Cerebellar nuclear complex (tissue), 1 donor: ENCODE measurements at places on chromosomes 2 and 18.
A peak's percentile ranks its signal among the peaks of the same experiment; 100 is the strongest.

- DNase-seq, result no peak
Measured at GRCh38 chr2:60067006-60067405, 486.4 kb downstream of the BCL11A start.

GRCh38 chr2:237276716-237277490 lies 137.1 kb downstream of the COL6A3 start:
- DNase-seq, result no peak

GRCh38 chr2:85704038-85704437 lies 9.9 kb downstream of the GNLY start:
- DNase-seq, result no peak

GRCh38 chr2:165634855-165635254 lies 159.2 kb downstream of the GALNT3 start:
- DNase-seq, result peak; percentile 17

DNA sequence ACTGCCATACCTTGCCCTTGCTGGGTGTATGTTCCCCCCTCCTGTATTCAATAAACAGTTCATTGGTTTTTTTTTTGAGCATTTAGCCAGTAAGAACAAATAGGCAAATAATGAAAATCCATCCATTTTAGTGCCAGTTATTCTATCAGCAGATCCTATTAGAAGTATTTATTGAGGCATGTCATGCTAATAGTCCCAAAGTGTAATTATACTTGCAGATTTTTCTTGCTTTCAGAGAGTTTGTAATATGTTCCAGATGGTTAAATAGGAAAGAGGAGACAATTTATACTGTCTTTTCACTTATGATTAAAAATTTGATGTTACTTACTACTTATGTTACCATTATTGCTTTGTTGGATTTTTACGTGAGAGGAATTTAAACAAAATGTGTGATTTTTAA lies 127.6 kb downstream of the NCOA1 start:
- DNase-seq, result no peak

- DNase-seq, result no peak
Measured at GRCh38 chr2:50513724-50514123, 518.2 kb downstream of the NRXN1 start.

DNA sequence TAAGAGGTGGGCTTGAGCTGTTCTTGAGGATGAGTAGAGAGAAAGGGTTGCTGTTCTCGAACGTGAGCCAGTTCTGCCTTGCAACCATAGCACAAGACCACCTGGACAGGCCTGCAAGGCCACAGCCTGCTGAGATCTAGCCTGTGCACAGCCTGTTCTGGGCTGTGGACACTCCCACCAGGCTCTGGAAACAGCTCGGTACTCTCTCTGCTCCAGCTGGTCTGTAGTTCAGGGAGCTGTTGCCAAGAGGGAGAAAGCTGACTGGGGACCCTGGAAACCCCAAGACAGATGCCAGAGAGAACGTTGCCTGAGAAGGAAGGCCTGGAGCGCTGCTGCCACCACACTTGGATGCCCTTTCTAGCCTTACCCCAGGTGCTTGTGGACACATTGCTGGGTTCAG lies 69.8 kb downstream of the CTIF start:
- DNase-seq, result no peak

DNA sequence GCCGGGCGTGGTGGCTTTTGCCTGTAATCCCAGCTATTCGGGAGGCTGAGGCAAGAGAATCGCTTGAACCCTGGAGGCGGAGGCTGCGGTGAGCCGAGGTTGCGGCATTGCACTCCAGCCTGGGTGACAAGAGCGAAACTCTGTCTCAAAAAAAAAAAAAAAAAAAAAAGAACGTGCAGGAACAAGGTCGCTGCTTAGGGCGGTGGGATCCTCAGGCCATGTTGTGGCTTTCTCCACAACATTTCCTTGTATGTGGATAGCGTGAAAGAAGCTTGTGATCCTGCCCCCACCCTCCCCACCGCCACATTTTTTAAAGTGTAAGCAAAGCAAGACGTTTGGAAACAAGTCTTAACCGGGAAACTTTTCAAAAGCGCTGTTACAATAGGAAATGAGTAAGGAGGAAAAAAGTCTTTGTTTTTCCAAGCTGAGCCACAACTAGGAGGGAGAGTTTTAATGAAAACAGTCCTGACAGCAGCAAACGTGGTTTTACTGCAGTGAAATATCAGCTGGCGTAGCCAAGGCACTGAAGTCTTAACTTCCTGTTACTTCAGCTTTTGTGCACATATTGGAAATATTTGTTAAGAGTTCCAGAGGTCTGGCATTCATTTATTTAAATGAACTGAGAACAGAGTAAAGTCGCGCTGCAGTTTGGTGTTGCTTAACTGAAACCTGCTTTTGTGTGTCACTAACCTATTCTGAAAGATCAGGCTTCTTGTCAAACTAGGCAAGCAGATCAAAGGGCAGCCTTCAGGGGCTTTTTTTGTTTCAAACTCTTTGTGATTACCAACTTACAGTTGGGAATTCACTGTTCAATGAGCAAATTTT lies 3.8 kb downstream of the TGIF1 start:
- DNase-seq, result no peak
